Esophagus squamous epithelium (tissue), 5 donors: ENCODE measurements at places on chromosomes 6 and 20. TPM values are rescaled to one million over a fixed set of nuclear protein-coding genes. Genes with fewer than 3 reads are reported as not detected.

Gene FAM83C
- total RNA-seq: 37.9 TPM

Gene RIPOR3
- total RNA-seq: 1.8 TPM

Gene ADTRP
- 0.79 TPM for total RNA-seq

Gene TAP1
- 45.2 TPM for total RNA-seq

Gene SNTA1
- 6.3 TPM for total RNA-seq

Gene TUBB1
- not detected for total RNA-seq

Gene PROCR
- total RNA-seq: 2.5 TPM

Gene BANF2
- not detected for total RNA-seq

Gene TMEM244
- total RNA-seq: not detected

Gene HLA-DOA
- 0.68 TPM for total RNA-seq
